CD4-positive, alpha-beta T cell (primary cell): ENCODE measurements at places on chromosomes 6 and 20. TPM values are rescaled to one million over a fixed set of nuclear protein-coding genes. Genes with fewer than 3 reads are reported as not detected.

DNA sequence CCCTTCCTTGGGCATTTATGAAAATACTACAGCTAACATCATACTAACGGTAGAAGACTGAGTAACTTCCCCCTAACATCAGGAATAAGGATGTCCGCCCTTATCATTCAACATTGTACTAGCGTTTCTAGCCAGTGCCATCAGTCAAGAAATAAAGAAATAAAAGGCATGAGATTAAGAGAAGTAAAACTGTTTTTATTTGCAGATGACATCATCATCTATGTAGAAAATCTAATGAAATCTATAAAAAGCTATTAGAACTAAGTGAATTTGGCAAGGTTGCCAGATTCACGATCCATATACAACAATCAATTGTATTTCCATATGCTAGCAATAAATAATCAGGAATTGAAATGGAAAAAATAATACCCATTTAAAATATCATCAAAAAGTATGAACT is 54.6 kb downstream of the STK35 start:
- no peak for DNase-seq

The HMGN3 gene
- 28.2 TPM for total RNA-seq

DNA sequence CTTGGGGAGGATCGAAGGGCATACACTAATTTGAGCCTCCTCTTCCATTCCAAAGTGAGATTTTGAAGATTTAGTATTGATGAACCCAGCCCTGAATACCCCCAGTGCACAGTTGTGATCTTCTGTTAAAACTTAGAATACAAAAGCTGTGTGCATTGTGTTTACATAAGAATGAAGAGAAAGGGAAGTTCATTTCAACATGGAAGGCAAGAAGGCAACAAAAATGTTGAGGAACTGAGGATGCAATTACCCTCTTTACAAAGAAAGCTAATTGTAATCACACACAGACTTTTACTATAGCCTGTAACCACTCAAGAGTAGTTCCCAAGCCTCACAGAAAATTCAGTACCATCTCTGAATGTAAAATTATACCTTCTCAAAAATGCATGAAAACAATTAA is 49.3 kb downstream of the GFOD1 start:
- no peak for DNase-seq

The GPR6 gene
- total RNA-seq, result not detected

- DNase-seq, result no peak
Measured at GRCh38 chr6:113102761-113103160, 754.4 kb upstream of the MARCKS start.

The NOX3 gene
- total RNA-seq, result not detected

The ZKSCAN4 gene
- 0.84 TPM for total RNA-seq

DNA sequence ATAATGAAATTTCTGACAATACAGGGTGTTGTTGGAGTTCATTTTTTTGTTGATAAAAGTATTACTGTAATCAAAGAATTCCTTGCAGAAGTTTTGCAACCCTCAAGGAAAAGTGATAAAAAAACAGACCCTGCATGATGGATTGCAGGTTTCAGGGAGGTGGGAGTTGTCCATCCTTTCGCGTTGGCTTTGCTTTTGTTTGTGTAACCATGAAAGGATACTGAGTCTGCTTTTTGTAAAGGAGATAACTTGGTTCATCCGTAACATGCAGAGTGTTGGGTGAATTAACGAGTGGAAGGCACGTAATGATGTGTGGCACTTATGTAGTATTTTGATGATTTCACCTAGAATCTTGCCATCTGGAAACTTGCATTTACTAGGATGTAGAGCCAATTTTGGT is 23.6 kb downstream of the FOXO3 start:
- no peak for DNase-seq

GRCh38 chr6:1993042-1993441 is 252.4 kb downstream of the GMDS start:
- DNase-seq, result no peak
